ENCODE measurements at places on chromosomes 7 and 10.

- DNase-seq = no peak
These were observed 467.9 kb upstream of the PODXL start for GRCh38 chr7:132024290-132024689.

- DNase-seq = no peak
These were observed 115.8 kb downstream of the THSD7A start for GRCh38 chr7:11716185-11716584.

GRCh38 chr10:7417103-7417623, 6.3 kb upstream of the SFMBT2 start:
- no peak for DNase-seq

DNA sequence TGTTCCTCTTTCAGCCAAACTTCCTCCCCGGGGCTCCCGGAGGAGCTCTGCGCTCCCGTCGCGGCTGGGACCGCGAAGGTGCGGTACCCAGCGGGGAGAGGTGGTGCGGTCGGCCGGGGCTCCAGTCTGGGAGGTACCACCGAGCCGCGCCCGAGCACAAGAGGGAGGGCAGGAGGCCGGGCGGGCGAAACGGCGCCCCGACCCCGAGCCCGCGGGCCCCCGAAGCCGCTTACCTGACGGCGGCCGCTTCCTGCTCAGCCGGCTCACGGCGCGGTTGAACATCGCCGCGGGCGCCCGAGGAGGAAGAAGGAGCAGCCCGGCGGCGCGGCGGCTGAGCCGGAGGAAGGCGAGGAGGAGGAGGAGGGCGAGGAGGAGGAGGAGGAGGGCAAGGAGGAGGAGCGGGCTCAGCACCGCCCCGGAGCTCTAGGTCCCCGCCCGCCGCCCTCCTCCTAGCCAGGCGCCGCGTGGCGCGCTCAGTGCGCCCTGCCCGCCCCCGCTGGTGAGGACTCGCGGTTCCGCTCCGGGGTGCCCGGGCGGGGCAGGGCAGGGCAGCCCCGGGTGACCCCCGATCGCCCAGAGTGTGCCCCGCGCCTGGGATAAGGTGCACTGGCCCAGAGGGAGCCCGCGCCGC, at the start of gene RGS10:
Gene RGS10, minus strand, starts transcription at position 363 of the 631 bp plus-strand sequence. Its CDS starts 81 bp downstream, at position 282.
- DNase-seq = peak; percentile 83
